Fibroblast of pulmonary artery (primary cell): ENCODE measurements at places on chromosomes 6 and 20.

- DNase-seq = peak; percentile 56
Measured at GRCh38 chr6:14440940-14441781, 323.6 kb downstream of the CD83 start.

- peak; percentile 5 for DNase-seq
Measured at GRCh38 chr6:168078175-168078942, 653 bp downstream of the FRMD1 start.

GRCh38 chr6:53115741-53116140 is 32.9 kb downstream of the GCM1 start:
- DNase-seq = no peak

- peak; percentile 42 for DNase-seq
Measured at GRCh38 chr6:139882977-139883728, 508.7 kb upstream of the CITED2 start.

GRCh38 chr6:50602292-50602691 is 111.0 kb upstream of the TFAP2D start:
- peak; percentile 44 for DNase-seq

GRCh38 chr6:167689751-167690150 is 137.0 kb upstream of the AFDN start:
- DNase-seq = peak; percentile 21

DNA sequence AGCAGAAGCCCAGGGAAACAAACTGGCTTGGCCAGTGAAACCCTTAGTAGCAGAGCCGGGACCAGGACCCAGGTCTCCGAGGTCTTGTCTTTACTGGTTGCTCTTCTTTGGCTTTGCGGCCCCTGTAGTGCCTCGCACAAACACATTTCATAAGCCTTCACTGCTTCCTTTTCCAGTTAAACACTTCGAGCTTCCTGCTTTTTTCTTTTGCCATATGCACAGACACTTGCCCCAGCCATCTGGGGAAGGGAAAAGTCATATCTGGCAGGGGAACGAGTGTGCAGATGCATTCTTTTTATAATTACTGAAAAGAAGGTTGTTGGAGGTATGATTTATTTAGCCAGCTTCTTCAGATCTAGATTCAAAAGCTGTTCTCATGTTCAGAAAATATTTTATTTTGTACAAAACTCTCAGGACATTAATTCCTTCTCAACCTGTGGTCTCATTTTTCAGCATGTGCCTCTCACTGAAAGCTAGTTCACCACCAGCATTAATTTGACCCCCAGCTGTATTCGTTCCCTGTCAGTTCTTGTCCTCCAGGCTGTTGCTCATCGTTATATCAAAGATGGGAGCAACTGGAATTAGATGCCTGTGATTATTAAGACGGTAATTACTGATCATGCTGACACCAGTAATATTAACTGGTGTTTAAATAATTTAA is 19.2 kb downstream of the KLHL32 start:
- no peak for DNase-seq

DNA sequence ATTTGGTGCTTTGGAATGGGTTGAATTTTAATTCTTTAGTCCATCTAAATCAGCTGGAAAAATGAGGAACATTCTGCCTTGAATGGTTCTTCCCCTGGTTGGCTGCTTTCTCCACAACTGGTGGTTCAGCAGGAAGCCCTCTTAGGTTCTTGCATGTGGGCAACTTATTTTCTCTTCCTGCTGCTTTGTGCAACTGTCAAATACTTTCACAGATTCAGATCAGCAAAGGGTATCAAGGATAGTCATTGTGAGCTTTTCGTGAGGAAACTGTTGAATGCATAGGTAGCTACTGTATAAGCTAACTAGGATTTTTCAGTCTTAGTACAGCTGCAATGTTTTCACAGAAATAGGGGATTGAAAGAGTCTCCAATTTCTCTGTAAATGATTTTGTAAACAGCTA is 72.9 kb upstream of the MRAP2 start:
- DNase-seq = no peak

DNA sequence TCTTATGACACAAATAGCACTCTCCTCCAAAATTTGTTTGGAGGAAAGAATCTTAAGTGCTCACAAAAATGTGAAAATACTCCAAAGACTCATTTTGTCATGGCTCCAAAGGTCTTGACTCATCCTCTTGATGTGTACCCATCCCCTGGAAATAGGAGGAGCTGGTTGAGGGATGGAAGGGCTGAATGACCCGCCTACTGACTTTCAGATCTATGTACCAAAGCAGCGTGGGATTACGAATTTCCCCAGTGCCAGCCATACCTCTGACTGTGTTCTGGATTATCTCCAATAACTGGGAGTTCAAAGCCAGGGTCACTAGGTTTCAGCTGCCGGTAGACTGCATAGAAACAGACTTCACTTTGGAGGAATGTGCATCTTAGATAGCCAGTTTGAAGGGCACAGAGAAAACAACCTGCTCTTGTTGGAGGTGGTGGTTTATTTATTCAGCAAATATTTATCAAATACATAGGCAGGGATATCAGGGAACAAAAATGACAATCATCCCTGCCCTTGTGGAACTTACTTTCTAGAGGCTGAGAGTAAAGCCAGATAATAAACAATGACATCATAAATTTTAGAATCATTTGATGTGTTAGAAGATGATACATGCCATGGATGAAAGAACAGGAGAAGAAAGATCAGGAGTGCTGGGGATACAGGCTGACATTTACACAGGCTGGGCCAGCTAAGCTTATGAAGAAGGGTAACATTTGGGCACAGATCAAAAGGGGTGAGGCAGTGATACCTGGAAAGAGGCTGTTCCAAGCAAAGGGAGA is 246.6 kb downstream of the TBXT start:
- DNase-seq = peak; percentile 58

GRCh38 chr6:74705451-74705850 is 500.4 kb downstream of the COL12A1 start:
- DNase-seq = no peak

- DNase-seq = no peak
Measured at GRCh38 chr20:19129976-19130612, 82.3 kb upstream of the SLC24A3 start.

DNA sequence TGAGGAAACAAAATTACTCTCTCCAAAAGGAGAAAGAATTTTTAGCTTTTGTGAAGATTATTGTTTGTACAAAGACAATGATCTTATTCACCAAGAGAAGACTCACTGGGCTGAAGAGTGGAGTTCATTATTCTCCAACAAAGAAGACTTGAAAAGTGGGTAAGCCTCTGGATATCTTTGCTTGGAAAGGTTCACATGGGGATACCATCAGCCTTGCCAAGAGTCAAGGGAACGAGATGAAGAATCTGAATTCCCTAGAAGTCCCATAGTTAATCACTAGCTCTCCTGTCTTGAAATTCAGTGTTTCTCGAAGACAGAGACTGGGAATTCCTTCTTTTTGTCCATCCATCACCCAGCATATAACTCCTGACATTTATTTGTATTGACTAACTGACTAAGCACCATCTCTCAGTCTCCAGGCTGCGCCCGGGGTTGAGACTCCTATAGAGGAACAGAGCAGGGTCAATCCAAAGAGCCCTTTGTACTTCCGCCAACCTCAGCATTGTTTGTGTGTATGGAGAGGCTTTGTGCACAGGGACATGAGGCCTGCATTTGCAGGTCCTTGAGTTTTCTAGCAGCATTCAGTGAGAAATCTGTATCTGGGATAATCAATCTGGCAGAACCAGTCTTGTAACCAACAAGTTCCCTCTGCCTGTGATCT is 461.9 kb downstream of the KIF16B start:
- DNase-seq = no peak

DNA sequence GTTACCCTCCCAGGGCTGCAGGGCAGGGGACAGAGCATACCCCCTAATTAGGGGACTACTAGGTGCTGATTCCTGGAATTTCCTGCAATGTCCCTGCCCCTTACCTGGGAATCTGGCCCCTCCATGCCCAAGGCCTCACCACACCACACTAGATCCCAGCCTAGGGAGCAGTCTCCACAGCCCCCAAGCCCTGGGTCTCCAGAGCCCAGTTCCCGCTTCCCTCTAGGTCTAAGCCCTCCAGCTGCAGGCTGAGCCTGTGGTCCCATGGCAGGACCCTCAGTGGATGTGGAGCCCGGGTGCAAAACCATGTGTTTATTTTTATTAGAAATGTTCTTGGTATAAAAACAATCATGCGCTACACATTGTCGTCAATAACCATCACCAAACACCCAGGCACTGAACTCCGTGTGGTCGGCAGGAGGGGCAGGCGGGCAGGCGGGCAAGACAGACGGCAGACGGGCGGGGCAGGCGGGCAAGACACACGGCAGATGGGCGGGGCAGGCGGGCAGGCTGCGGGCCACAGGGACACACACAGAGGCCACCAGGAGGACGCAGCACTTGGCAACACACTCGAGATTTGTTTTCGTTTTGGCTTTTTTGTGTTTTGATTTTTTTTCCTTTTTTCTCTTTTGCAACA is 124.2 kb downstream of the GRM4 start:
- DNase-seq = no peak
